ENCODE measurements at places on chromosomes 16 and 17.

DNA sequence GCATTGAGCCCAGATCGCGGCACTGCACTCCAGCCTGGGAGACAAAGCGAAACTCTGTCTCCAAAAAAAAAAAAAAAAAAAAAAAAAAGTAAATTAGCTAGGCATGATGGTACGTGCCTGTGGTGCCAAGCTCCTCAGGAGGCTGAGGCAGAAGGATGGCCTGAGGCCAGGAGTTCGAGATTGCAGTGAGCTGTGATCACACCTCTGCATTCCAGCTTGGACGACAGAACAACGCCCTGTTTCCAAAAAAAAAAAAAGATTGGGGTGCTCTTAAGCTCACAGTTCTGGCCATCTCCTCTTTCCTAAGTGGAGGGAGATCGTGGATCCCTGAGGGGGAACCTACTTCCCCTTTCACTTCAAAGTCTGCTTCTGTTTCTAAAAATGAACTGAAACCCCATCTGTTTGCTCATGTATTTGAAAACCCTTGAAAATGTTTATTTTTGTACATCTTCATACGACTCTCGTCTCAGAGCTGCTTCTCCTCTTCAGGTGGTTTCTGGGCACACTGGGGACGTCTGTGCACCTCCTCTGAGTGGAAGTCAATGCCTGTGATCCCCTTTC, 138.8 kb downstream of the PRKCA start:
- no peak for DNase-seq

GRCh38 chr16:57618296-57619132, 9.9 kb upstream of the ADGRG1 start:
- no peak for DNase-seq

DNA sequence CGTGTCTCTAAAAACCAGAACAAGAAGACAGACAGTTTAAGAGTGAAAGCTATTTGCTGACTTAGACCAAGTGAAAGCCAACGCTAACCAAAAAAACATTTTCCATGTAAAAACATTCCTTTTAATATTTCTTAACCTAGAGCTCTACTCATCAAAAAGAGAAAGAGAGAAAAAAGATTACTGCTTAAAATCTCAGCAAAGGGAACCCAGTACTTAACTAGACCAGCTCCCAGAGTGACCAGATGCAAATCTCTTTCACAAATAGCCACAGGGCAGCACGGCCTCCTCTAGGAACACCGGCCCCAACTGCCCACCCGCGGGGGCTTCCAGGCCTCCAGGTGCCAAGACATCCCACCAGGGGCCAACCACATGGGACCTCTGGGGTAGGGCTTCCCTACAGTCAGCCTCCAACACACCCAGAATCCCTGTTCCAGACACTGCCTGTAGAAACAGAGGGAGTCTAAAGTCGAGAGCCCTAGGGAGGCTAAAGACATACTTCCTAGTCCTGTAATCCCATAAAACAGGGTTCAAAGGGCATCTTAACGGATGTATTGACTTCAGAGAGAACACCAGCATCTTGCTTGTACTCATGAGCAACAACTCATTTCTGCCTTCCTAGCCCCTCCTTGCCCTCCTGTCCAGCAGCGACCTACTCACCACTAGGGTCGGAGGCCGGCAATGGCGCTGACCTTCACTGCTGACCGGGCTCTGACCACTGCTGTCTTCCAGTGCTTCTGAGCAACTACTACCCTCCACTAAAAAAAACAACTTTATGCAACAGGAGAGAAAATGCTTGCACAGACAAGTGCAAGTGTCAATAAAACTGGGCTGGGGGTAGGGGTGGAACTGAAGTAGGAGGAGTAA, 21.3 kb downstream of the ZCCHC14 start:
- no peak for DNase-seq

GRCh38 chr16:1333854-1334700, 632 bp downstream of the BAIAP3 start:
- no peak for DNase-seq

GRCh38 chr17:50534222-50534978, 1.9 kb downstream of the EPN3 start:
- DNase-seq: no peak

- DNase-seq: no peak
Observed at GRCh38 chr16:88286301-88286923, 96.3 kb upstream of the ZNF469 start.

- DNase-seq: no peak
Observed at GRCh38 chr16:66220702-66221101, 145.8 kb upstream of the CDH5 start.

DNA sequence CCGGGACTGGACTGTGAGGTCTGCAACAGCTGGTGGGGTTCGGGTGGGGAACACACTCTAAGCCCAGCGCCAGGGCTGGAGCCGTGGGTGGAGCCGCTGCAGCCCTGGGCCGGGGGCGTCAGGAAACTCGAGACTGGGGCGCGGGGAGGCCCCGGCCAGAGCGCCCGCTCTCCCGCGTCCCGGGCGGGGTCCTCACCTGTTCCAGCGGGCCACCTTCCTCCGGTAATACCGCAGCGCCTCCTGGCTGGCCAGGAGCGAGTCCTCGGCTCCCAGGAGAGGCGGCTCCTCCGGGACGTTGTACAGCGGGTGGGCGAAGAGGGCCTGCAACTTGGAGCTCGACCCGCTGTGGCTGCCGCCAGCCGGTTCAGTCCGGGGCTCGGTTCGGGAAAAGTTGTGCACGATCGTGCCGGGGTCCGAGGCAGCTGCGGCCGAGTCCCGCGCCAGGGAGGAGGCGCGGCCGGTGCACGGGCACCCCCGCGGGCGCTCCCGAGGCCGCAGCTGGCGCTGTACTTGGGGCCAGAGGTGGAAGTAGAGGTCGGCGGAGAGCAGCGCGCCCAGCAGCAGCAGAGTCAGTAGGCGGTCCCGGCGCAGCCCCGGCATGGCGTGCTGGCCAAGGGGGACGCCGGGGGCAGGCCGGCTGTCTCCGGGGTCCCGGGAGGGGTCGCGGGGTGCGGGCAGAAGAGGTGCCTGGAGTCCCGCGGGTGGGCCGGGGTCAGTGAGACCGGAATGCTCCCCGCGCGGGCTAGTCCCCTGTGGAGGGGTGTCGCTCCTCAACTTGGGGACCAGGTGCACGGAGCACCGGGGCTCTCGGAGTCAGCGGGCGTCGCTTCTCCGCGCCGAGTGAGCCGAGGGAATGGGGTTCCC, 868 bp downstream of the FAM20A start:
- DNase-seq: no peak

- no peak for DNase-seq
Observed at GRCh38 chr16:51163894-51164566, 13.0 kb upstream of the SALL1 start.

- no peak for DNase-seq
Observed at GRCh38 chr16:57645691-57646387, 17.4 kb downstream of the ADGRG1 start.

GRCh38 chr17:75637551-75637950, 4.3 kb downstream of the SMIM5 start:
- no peak for DNase-seq

GRCh38 chr17:46991617-46992016, 12.6 kb upstream of the RPRML start:
- no peak for DNase-seq

- DNase-seq: no peak
Observed at GRCh38 chr16:73306901-73307413, 259.0 kb upstream of the ZFHX3 start.

- DNase-seq: no peak
Observed at GRCh38 chr16:84808826-84809225, 11.0 kb upstream of the CRISPLD2 start.

- DNase-seq: no peak
Observed at GRCh38 chr16:66458853-66459252, 31.8 kb downstream of the BEAN1 start.

- no peak for DNase-seq
Observed at GRCh38 chr16:88784856-88785105, 239 bp downstream of the PIEZO1 start.

DNA sequence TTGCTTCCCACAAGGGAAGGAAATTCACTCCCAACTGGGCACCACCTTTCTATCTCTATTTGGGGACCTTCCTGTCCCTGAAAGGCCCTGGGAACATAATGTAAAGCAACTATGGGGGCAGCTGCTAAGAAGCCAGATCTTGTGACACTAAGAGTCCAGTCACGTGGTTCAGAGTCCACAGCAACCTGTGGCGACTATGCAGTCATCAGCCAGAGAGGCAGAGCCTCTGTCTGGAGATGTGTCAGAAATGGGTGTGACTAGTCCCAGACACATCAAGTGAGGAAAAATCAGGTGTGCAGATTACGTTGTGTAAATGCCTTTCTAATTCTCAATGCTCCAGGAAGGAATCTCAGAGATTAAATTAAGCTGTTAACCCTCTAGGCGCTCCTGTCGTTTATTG, 26.6 kb upstream of the SKAP1 start:
- DNase-seq: no peak

DNA sequence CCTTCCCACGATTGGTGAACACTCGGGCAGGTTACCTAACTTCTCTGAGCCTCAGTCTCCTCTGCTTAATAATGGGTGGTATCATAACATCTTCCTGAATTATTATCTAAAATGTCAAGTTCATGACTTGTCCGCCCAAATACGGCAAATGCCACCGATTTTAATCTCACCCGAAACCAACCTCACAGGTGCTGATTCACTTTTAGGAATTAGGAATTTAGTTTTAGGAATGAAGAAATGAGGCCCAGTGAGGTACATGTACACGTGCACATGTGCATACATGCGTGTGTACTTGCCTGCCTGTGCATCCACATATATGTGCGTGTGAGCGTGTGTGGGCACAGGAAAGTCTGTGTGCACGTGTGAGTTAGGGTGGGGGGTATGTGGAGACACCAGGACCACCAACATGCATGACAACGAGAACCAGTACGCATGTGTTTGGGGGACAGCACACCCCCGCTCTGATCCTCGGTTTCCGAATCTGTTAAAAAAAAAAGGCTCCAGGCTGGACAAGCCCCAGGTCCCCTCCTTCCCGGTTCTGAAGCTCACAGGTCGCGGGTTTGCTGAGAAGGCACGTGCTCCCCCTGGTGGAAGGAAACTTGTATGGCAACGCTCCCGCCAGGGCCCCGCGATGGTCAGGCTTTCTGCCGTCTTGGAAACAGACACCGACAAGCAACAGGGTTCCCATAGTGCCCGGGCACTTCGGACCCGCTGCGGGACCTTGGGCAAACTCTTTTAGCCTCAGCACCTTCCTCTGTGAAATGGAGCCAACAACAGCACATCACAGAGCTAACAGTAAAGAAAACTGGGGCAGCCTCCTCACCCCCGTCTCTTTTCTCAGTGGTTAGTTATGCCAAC, 219.2 kb downstream of the RBFOX3 start:
- DNase-seq: no peak

GRCh38 chr16:85015481-85016187, 4.3 kb upstream of the ZDHHC7 start:
- DNase-seq: no peak

GRCh38 chr17:38871247-38872015, 1.6 kb downstream of the LASP1 start:
- no peak for DNase-seq

DNA sequence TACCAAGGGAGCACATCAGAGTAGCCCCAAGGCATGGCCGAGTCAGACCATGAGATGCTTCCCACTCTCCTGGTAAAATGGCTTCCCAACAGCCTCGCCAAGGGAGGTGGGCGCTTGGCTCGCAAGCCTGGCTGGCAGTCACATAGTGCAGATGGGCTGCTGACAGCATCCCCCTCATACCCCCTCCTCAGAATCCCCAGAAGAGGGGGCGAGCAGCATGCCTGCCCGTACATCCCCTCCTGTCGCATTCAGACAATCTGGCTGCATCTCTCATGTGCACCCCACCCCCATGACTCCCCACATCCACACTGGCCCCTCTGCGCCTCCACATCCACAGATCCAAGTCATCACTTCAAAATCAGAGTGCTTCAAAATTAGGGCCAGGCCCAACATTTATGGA, 54.0 kb upstream of the CES5A start:
- no peak for DNase-seq

GRCh38 chr17:36936455-36937000, 747 bp upstream of the LHX1 start:
- no peak for DNase-seq

DNA sequence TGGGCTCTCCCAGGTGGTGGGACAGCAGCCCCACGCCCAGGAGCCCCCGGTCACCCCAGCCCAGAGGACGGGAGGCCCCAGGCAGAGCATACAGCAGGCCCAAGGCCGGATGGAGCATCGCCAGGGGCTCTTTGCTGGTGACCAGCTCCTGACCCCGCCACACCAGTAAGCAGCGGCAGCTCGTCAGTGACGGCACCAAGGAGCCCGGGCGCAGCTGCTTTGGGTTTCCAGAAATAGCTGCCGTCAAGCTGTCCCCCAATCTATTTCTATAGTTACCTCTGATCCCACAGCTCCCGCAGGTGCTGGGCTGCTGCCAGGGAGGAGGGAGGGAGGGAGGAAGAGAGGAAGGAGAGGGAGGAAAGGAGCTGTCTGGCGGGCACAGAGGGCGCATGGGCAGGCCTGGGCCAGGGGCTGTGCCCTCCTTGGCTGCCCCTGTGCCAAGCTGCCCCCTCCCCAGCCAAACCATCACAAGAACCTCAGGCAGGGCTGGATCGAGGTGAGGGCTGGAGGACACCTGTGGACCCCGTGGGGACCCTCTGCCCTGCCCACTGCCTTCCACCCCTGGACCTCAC, 10.8 kb upstream of the RASD1 start:
- DNase-seq: no peak

GRCh38 chr16:74888888-74889287, 96.0 kb downstream of the WDR59 start:
- no peak for DNase-seq

- no peak for DNase-seq
Observed at GRCh38 chr16:60142619-60143347, 1408.7 kb upstream of the GOT2 start.

DNA sequence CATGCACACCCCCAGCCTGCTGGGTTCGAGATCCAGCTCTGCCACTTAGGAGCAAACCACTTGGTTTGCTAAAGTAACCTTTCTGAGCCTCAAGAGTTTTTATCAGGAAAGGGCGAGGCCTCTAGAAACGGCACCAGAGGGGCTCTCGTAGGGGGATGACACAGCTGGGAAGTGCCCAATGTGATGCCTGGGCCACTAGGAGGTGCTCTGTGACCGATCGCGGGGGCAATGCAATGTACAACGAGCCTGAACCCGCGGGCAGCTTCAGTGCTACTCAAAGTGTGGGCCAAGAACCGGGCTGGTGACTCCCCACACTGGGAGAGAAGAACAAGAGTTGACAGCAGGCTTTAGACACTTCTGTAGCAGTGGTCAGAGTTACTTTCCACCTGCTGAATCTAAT, 9.4 kb downstream of the C16orf89 start:
- DNase-seq: no peak

DNA sequence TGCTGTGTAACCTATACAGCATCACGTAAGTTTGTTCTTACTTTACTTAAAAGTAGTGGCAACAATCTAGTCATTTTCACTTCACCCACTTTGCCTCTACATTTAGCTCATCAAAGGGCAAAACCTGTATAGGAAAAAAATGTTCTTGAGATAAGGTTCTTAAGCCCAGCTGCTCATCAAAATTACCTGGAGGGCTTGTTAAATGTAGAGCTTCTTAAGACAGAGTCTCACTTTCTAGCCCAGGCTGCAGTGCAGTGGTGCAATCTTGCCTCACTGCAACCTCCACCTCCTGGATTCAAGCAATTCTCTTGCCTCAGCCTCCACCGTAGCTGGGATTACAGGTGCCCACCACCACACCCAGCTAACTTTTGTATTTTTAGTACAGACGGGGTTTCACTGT, 38.2 kb upstream of the TMEM97 start:
- DNase-seq: no peak

GRCh38 chr17:16352667-16353316, 477 bp downstream of the CENPV start:
- DNase-seq: no peak

Measured in Panc1 (cell line).